ENCODE measurements at places on chromosomes 4 and X. TPM values are rescaled to one million over a fixed set of nuclear protein-coding genes. Genes with fewer than 3 reads are reported as not detected.

DNA sequence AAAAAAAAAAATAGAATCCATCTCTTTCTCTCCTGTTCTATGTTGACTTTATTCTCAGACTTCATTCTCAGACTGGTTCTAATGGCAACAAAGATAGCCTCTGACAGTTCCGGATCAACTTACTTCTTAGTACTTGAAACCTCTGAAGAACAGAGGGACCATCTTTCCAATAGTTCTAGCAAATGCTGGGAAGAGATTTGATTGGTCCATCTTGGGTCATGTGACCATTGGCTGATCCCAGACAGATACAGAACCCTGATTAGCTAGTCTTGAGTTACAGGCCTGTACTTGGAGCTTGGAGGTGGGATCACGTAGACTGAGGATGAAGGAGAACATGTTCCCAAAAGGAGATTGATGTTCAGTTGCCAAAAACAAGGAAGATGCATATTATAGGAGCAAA is 66.9 kb upstream of the STIM2 start:
- no peak overlapping the region for H3K4me3 ChIP-seq
- no peak overlapping the region for H3K27ac ChIP-seq
- no peaks in the 10 kb centered on the region for H3K36me3 ChIP-seq
- no peaks in the 10 kb centered on the region for H3K27me3 ChIP-seq

DNA sequence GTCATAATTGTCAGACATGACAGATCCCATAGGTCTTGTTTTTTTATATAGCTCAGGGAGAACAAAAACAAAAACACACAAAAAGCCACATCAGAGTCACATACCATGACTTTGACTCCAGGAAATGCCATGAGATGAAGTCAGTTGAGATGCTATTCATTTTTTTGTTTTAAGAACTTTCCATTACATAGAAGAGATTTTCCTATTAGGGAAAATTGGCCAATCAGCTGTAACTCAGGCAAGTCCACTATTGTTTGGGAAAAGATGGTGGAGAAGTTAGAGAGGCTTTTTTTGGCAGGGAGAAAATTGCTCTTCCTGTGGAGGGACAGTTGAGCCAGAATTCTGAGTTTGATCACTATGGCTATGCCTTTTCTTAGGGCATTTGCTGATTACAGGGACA is 72.6 kb downstream of the SMARCA5 start:
- H3K4me3 ChIP-seq, result no peak overlapping the region
- no peaks in the 10 kb centered on the region for H3K27me3 ChIP-seq
- DNase-seq, result no peak
- H3K27ac ChIP-seq, result no peak overlapping the region
- no peaks in the 10 kb centered on the region for H3K4me1 ChIP-seq
- H3K36me3 ChIP-seq, result peaks cover 2% of the 10 kb centered on the region

- no peak overlapping the region for H3K4me3 ChIP-seq
- peak; percentile 75 for DNase-seq
- no peaks in the 10 kb centered on the region for H3K27me3 ChIP-seq
- H3K4me1 ChIP-seq, result peaks cover 21% of the 10 kb centered on the region
Observed at GRCh38 chr4:2714061-2714770, 41.9 kb downstream of the TNIP2 start.

DNA sequence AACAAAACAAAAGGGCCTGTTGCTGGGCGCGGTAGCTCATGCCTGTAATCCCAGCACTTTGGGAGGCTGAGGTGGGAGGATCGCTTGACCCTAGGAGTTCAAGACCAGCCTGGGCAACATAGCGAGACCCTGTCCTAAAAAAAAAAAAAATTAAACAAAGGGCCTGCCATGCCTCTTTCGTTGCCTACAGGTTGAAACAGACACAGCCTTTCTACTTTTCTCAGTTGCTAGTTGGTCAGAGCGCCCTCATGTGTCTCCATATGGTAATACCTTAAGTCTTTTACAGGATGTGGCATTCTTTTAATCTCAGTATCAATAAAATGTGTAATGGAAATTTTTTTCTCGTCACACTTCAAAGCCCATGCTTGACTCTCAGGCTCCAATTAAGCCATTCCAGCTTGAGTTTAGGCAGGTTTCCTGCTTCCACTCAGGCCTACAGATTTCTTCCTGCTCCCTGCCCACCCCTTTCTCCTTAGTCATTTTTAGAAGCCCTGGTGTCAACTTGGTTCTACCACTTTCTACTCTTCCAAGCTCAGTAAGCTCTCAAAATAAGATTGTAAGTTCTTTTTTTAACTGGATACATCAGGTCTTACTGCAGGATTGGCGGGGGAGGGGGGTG is 4.6 kb upstream of the SOWAHD start:
- peak overlapping the region; percentile 94 for H3K27ac ChIP-seq
- H3K36me3 ChIP-seq, result peaks cover 1% of the 10 kb centered on the region
- peaks cover 51% of the 10 kb centered on the region for H3K4me1 ChIP-seq
- no peaks in the 10 kb centered on the region for H3K27me3 ChIP-seq
- peak; percentile 69 for DNase-seq
- no peak overlapping the region for H3K4me3 ChIP-seq

DNA sequence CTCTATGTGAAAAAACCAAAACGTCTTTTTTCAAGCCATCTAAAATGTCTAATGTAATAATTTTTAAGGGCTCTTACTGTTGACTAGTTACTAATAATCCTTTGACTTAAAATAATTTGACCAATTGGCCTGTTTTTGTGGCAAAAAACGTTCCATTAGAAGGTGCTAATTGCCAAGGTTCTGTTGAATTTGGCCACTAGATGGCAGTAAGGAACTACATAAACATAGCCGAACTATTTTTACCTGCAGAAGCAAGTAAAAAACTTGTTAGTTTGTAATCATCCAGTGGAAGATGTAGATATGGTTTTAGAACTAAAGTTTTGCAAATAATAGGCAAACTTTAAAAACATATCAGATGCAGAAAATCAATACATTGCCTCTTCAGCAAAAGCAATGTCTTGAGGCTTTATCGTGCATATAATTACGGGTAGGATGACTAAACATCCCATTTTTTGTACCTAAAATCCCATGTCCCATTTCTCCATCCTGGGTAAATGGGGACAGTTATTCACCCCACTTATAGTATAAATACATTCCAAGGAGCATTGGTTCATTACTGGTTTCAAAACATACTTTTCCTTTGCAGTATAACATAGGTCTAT is 57.6 kb downstream of the PROM1 start:
- DNase-seq, result peak; percentile 30
- no peak overlapping the region for H3K4me3 ChIP-seq
- H3K36me3 ChIP-seq, result no peaks in the 10 kb centered on the region
- no peak overlapping the region for H3K27ac ChIP-seq

TLR8 gene
- total RNA-seq, result not detected

DNA sequence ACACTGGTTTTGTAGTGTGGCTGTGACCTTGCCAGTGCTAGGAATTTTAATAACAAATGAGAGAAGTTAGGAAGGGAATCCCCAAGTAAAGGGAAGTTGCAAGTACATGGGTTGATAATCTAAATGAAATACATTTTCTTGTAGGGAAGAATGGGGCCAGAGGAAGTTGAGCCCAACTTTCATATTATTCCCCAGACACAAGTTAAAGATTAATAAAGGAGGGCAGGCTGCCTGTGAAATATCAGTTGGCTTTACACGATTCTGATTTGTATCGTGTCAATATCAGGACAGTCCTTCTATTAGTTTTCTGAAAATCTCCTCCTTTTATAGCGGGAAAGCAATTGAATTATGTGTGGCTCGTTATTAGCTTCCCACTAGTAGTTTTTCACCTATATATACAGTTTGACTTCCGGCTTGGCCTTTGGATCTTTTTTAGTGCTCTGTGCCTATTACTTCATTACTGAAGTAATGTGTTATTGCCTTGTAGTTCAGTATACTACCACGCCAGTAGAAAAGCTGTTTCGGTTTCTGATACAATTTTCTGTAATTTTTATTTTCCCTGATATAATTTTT is 1.7 kb downstream of the PDLIM5 start:
- H3K4me3 ChIP-seq, result peak overlapping the region; percentile 91
- no peak for DNase-seq
- peaks cover 27% of the 10 kb centered on the region for H3K4me1 ChIP-seq
- H3K27me3 ChIP-seq, result peaks cover 5% of the 10 kb centered on the region
- H3K36me3 ChIP-seq, result peaks cover 9% of the 10 kb centered on the region
- H3K27ac ChIP-seq, result no peak overlapping the region

DNA sequence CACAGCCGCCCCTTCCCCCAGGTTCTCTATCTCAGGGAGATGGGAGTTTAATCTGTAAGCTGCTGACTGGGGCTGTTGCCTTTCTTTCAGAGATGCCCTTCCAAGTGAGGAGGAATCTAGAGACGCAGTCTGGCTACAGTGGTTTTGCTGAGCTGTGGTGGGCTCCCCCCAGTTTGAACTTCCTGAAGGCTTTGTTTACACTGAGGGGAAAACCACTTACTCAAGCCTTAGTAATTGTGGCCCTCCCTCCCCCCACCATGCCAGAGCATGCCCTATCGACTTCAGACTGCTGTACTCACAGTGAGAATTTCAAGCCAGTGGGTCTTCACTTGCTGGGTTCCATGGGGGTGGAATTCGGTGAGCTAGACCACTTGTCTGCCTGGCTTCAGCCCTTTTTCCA is 131.3 kb downstream of the FAAH2 start:
- H3K27me3 ChIP-seq, result no peaks in the 10 kb centered on the region
- H3K27ac ChIP-seq, result no peak overlapping the region
- peak; percentile 4 for DNase-seq
- no peak overlapping the region for H3K4me3 ChIP-seq
- H3K36me3 ChIP-seq, result peaks cover 15% of the 10 kb centered on the region
- H3K4me1 ChIP-seq, result no peaks in the 10 kb centered on the region

DNA sequence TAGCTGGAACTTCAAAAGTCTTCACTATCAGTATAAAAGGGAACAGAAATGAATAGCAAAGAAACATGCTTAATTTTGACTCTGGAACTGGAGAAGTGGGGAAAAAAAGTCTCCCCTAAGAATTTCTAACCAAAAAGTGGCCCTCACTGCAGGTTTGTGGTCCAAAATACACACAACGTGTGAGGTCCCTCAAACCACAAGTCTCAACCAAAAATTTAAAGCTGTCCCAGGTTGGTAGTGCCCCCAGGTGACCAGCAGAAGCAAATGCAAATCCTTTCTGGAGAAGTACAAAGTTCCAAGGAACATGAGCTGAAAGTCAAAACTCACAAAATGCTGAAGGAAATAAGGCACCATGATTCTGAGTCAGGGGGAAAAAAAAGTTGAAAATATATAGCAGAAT is 23.6 kb upstream of the VAMP7 start:
- no peak overlapping the region for H3K27ac ChIP-seq
- H3K36me3 ChIP-seq, result no peaks in the 10 kb centered on the region
- no peak for DNase-seq
- peaks cover 5% of the 10 kb centered on the region for H3K27me3 ChIP-seq
- H3K4me3 ChIP-seq, result no peak overlapping the region
- H3K4me1 ChIP-seq, result no peaks in the 10 kb centered on the region

GRCh38 chr4:6578221-6578620 is 3.2 kb downstream of the MAN2B2 start:
- H3K27ac ChIP-seq, result no peak overlapping the region
- peaks cover 36% of the 10 kb centered on the region for H3K36me3 ChIP-seq
- no peak for DNase-seq
- H3K27me3 ChIP-seq, result no peaks in the 10 kb centered on the region

DNA sequence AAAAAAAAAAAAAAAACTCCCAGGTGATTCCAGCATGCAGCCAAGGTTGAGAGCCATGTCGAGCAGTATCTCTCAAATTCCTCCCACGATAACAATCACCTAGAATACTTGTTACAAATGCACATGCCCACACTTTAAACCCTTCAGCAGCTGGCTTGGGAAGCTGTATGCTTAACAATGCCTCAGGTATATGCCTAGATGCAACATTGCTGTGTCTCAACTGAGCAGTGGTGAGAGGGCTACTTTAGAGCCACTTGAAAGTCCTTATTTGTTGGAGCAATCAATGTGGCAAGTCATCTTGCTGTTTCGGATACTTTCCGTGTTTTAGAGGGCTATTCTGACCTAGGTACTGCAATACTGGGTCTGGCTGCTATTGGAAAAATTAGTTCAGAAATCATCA is 487.4 kb downstream of the INPP4B start:
- peaks cover 80% of the 10 kb centered on the region for H3K4me1 ChIP-seq
- H3K4me3 ChIP-seq, result no peak overlapping the region
- H3K36me3 ChIP-seq, result peaks cover 40% of the 10 kb centered on the region
- H3K27ac ChIP-seq, result peak overlapping the region; percentile 75

ADGRG4 gene
- not detected for total RNA-seq

DCUN1D4 gene
- total RNA-seq, result 32.6 TPM

GRCh38 chrX:120301960-120302359 is 9.3 kb downstream of the TMEM255A start:
- H3K27ac ChIP-seq, result no peak overlapping the region
- no peak for DNase-seq
- H3K36me3 ChIP-seq, result no peaks in the 10 kb centered on the region
- H3K4me1 ChIP-seq, result peaks cover 18% of the 10 kb centered on the region

- H3K27me3 ChIP-seq, result peaks cover 11% of the 10 kb centered on the region
- peaks cover 36% of the 10 kb centered on the region for H3K4me1 ChIP-seq
- DNase-seq, result no peak
- no peaks in the 10 kb centered on the region for H3K36me3 ChIP-seq
Observed at GRCh38 chr4:101421386-101421785, 74.1 kb upstream of the PPP3CA start.

DNA sequence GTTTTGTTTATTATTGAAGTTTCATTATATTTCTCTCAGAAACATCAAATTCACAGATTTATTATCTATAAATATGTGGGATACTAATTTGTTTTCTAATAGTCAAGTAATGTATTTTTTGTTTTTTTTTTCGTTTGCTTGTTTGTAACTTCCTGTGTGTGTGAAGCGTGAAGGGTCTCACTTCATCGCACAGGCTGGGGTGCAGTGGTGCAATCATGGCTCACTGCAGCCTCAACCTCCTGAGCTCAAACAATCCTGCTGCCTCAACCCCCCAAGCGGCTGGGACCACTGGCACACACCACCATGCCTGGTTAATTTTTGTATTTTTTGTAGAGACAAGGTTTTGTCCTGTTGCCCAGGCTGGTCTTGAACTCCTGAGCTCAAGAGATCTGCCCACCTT is 55.1 kb downstream of the SH3RF1 start:
- H3K36me3 ChIP-seq, result no peaks in the 10 kb centered on the region
- H3K27ac ChIP-seq, result no peak overlapping the region
- no peaks in the 10 kb centered on the region for H3K27me3 ChIP-seq

- no peak overlapping the region for H3K27ac ChIP-seq
- H3K36me3 ChIP-seq, result no peaks in the 10 kb centered on the region
- peaks cover 9% of the 10 kb centered on the region for H3K4me1 ChIP-seq
- H3K27me3 ChIP-seq, result peaks cover 3% of the 10 kb centered on the region
- peak; percentile 21 for DNase-seq
Observed at GRCh38 chr4:69830560-69831269, 29.2 kb downstream of the SULT1E1 start.

DNA sequence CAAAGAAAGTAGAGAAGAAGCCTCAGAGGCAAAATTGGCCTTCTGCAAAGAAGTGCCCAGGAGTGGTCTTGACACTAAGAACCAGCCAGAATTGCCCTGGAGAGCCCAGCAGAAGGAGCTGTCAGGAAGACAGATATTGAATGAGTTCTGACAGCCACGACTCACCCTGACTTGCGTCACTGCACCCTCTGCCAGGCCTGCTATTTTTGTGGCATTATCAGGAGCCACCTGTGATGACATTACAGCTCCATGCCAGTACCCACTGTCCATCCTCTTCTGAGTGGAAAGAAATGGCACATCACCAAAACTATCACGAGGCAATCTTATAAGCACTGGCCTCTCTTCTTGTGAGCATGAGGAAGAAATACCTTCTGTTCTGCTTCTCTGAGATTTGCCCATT is 67.7 kb downstream of the SMIM20 start:
- DNase-seq, result no peak
- no peaks in the 10 kb centered on the region for H3K36me3 ChIP-seq
- H3K27me3 ChIP-seq, result peaks cover 4% of the 10 kb centered on the region
- no peak overlapping the region for H3K4me3 ChIP-seq

Measured in activated CD8-positive, alpha-beta T cell treated with anti-CD3 and anti-CD28 coated beads for 36 hours (primary cell).